ENCODE measurements at places on chromosomes 7 and 10.

GRCh38 chr7:100482728-100483089 lies 1.0 kb upstream of the NYAP1 start:
- DNase-seq: no peak

- no peak for DNase-seq
Observed at GRCh38 chr7:45590679-45591057, 16.5 kb downstream of the ADCY1 start.

DNA sequence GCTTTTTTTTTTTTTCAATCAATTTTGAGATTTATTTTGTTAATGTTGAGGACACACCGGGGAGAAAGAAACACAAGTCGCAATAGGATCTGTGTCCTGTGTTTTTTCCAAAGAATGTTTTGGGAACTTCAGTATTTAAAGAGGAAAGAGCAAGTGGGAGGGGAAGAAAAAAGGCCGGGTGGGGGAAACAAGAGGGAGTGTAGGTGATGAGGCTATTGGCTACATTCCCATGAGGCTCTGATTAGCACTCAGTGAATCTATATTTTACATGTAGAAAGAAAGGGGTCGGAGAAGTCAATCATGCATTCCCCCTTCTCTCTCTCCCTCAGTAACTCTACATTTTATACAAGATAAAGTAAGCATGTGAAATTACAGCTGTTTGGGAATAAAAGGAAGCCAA lies 4.1 kb downstream of the ZNF680 start:
- DNase-seq: no peak

- no peak for DNase-seq
Observed at GRCh38 chr7:146922782-146923181, 806.2 kb downstream of the CNTNAP2 start.

GRCh38 chr7:128405471-128406313 lies 4.1 kb downstream of the IMPDH1 start:
- DNase-seq: peak; percentile 30

DNA sequence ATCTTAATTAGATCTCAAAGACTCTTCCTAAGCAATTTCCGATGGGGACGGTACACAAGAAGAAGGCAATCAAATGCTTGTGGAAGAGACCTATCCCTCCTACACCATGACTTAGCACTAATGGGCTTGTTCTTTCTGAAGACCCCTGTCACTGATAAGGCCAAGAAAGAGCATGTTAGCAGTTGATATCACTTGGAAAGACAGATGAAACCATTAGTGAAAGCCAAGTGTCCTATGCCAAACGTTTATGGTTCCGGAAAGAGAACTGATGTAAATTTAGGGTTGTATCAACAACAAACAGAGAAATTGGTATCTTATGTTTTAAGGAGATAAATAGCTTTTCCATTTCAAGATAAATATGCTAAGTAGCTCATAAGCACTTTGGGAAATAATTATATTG lies 6.5 kb downstream of the UROS start:
- DNase-seq: no peak

GRCh38 chr7:128131731-128132130 lies 100.5 kb upstream of the LRRC4 start:
- no peak for DNase-seq

DNA sequence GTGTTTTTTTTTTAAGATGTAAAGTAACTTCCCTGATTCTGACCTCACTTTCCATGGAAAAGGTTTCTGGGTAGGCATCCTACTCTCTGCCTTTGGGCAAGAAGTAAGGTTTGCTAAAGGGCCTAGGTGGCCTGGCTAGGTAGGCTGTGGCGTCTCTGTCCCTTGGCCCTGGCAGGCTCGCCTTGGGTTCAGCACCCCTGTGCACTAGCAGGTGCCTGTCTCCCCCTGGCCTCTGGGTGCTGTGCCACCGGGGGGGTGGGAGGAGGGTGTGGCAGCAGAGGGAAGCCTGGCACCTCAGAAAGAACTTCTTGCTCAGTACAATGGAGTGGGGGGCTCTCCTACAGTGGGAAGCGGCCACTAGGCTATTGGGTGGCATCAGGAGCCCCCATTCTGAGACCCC lies 14.0 kb downstream of the TECPR1 start:
- no peak for DNase-seq

DNA sequence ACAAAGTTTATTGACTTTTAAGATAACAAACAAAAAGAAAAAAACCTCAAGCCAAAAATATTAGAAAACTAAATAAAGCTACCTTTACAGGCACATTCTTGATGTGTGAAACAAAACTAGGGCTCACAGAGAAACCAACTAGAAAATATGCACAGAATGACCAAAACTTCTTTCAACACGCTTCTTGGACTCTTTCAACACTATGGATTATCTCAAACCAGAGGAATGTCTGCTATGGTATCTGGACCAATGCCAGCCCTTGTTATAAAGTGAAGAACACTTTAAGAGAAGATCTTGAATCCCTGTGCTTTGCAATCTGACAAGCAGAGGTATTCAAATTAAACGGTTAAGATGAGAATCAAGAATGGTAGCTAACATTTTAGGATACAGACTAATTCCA lies 76.6 kb downstream of the DNAJC1 start:
- DNase-seq: no peak

GRCh38 chr10:78264361-78264760 lies 230.7 kb downstream of the RPS24 start:
- no peak for DNase-seq

GRCh38 chr7:114628362-114628761 lies 213.7 kb downstream of the FOXP2 start:
- no peak for DNase-seq

- no peak for DNase-seq
Observed at GRCh38 chr10:100043344-100043743, 33.6 kb upstream of the DNMBP start.

DNA sequence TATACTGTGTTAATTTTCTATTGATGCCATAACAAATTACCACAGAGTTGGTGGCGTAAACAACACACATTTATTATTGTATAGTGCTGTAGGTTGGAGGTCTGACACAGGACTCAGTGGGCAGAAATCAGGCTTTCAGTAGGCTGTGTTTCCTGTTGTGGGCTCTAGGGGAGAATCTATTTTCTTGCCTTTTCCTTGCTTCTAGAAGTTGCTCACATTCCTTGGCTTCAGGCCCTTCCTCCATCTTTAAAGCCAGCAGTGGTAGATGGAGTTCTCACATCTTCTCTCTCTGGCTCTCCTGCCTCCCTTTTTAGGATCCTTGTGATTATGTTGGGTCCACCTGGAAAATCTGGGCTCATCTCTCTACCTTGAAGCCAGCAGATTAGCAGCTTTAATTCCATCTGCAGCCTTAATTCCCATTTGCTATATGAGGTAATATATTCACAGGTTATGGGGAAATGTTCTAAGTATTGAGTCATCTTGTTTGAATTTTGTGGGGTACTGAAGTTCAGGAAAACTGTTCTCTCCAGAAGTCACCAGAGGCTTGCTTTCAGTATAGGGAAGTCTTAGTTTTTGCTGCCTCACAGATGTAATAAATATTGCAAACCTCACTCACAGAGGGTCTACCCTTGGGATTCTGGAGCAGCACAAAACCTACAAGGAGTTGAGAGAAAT lies 38.9 kb downstream of the CCNY start:
- DNase-seq: no peak

GRCh38 chr7:96676919-96677318 lies 32.7 kb downstream of the SEM1 start:
- no peak for DNase-seq

- no peak for DNase-seq
Observed at GRCh38 chr10:35271086-35271858, 65.0 kb upstream of the CCNY start.

- DNase-seq: no peak
Observed at GRCh38 chr10:615583-616152, 73.8 kb downstream of the DIP2C start.

DNA sequence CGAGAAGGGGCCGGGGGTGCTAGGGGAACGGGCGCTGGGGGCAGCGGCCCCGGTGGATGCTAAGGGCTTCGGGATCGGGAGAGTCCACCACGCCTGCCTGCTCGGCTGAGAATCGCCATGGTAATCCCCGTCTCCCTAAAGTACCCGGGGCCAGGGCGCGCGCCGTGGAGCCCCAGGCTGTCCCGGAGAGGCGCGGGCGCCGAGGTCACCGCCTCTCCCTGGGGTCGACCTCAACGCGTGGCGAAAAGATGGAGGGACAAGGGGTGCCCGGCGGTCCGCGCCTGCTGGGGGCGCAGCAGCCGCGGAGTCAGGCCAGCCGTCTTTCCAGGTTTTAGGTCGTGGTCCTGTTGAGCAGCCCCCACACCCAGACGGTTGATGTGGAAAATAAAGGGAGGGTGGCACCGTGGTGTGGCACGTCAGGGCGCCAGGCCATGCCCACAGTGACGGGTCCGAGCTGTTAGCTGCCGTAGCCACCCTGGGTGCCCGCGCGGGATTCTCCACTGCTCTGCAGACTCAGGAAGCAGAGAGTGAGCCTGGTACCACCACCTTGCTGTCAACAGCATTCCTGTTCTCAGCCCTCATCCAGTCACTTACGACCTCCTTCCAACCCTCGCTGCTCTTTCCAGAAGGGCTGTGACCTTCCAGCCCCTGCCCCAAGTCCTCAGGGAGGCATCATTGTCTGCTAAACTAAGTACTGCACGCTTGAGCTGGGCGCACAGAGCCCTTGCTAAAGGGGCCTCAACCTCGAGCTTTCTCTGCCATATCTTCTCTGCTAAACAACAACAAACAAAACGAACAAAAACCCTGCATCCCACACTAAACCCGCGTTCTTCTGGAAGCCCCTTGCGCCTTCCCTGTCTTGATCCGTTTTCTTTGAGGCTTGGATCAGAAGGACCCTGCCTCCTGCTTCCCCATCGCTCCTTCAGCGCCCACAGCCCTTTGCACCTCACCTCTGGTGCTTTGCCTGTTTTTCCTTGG lies 666 bp downstream of the SMKR1 start:
- no peak for DNase-seq

- DNase-seq: no peak
Observed at GRCh38 chr7:32044739-32045138, 25.5 kb downstream of the PDE1C start.

- no peak for DNase-seq
Observed at GRCh38 chr10:131067690-131068089, 243.8 kb downstream of the TCERG1L start.

DNA sequence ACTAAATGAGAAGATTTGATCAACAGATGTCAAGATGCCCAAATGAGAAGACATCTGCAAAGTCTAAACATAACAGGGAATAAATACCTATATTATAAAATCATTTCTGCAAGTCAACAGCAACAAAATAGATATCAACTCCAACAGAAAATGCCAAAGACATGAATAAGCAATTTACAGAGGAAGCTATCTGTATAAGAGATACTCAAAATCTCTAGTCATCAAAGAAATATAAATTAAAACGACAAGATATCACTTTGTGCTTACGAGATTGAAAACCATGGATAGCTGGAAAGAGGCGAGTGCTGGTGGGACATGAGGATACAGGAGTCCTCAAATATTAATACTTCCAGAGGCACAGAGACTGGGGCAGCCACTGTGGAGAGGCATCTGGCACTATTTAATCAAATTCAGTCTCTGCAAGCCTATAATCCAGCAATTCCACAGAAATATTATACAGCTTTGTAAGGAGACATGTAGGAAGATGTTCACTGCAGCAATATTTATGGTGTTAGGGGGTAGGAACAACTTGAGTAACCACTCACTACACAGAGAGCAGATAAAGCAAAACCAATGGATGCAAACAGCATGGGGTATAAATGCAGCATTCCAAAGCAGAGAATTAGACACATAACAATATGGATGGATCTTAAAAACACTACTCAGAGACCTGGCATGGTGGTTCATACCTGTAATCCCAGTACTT lies 4.8 kb downstream of the DNMBP start:
- DNase-seq: no peak

DNA sequence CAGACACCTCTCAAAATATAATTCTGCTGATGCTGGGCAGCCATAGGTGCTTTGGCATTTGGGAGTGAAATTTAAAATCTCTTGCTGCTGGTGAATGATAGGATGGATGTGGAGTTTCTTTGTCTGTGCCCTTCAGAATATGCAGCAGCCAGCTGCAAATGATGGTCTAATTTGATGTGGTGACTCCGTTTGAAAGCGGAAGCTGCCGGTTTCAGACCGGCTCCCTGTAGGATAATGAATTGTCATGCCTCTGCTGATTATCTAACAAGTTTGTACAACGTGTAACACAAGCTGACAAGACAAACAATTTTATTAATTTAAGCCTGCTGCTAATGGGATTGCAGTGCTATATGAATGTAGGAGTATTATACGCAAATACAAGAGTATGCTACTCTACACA lies 103.5 kb downstream of the SND1 start:
- DNase-seq: no peak

- no peak for DNase-seq
Observed at GRCh38 chr7:17844022-17844421, 96.3 kb downstream of the SNX13 start.

DNA sequence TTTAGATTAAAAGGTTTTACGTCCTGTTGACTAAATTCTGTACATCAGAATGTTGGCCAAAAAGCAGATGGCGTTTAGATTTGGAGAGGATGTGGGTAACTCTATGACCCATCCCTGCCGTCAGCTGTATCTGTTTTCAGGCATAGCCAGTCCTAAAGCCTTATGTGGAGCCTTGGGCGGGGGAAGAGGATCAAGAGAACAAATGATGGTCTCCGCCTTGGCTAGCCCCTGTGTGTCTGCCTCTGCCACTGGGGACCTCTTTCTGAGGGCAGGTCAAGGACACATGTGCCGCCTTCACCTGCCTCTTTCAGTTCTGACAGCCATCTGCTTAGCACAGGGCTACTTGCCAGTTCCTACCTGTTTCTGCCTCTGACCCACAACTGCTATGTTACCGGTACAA lies 24.1 kb downstream of the PDSS1 start:
- no peak for DNase-seq

- DNase-seq: no peak
Observed at GRCh38 chr7:131383417-131384285, 56.0 kb downstream of the MKLN1 start.

GRCh38 chr7:83468251-83468739 lies 180.6 kb downstream of the SEMA3E start:
- no peak for DNase-seq

DNA sequence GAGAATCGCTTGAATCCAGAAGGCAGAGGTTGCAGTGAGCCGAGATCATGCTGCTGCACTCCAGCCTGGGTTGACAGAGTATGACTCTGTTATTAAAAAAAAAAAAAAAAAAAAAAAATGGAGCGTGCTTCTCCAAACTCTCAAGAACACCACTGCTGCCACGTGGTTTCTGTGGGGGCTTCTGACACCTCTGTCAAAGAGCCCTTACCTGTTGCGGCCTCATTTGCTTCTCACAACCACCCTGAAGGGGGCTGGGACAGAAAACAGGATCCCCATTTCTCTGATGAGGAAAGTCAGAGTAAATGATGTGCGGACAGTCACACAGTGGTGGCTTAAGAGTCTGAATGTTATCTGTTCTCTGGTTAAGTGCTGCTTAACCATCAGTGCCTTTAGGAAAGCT lies 95.3 kb downstream of the RNF216 start:
- no peak for DNase-seq

DNA sequence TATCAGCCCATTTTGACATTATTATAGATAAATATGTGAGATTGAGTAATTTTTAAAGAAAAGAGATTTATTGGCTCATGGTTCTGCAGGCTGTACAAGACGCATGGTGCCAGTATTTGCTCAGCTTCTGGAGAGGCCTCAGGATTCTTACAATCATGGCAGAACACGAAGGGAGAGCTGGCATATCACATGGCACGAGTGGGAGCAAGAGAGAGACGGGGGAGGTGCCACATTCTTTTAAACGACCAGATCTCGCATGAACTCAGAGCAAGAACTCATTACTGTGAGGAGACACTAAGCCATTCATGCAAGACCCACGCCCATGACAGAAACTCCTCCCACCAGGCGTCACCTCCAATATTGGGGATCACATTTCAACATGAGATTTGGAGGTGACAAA lies 40.1 kb upstream of the ZNF488 start:
- no peak for DNase-seq

GRCh38 chr10:6320320-6321010 lies 117.7 kb downstream of the PFKFB3 start:
- no peak for DNase-seq

- no peak for DNase-seq
Observed at GRCh38 chr7:134798155-134798554, 18.7 kb downstream of the CALD1 start.
